COR-L47 (cell line): ENCODE measurements at places on chromosomes 2 and 18.

- DNase-seq, result no peak
Observed at GRCh38 chr2:197259470-197259999, 51.0 kb downstream of the ANKRD44 start.

DNA sequence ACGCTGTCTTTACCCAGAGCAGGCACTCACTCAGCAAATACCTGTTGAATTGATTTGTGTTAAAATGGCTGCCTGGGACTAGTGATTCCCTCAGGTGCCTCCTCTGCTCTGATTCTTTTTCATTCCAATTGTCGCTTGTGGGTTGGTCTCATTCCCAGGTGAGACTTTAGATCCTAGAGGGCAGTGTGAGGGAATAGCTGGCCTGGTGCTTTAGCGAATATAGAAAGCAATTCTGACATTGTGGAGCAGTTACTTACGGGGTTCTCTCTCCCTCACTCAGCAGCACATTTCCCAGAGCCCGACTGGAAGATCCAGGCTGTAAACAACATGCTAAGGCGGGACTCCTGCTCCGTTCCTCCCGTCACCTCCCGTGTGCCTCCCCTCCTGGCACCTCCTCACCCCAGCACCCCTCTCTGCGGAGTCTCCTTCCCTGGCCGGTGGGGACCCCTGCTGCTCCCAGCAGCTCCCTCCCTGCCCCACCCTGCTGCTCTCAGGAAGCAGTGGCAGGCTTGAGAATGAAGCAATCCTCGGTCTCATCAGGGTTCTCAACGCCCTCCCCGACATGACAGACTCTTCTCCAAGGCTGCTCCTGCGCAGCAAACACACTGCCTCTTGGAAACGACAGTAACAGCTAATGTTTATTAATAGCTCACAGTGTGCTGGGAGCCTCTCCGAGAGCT lies 26.9 kb downstream of the CELF4 start:
- no peak for DNase-seq

- DNase-seq, result peak; percentile 35
Observed at GRCh38 chr2:45009928-45010701, 863 bp upstream of the SIX2 start.

GRCh38 chr2:32264422-32265105 lies at the start of gene NLRC4:
Gene NLRC4, minus strand, starts transcription at chr2:32264886. Its CDS starts 8,111 bp downstream, at chr2:32256775.
- no peak for DNase-seq

DNA sequence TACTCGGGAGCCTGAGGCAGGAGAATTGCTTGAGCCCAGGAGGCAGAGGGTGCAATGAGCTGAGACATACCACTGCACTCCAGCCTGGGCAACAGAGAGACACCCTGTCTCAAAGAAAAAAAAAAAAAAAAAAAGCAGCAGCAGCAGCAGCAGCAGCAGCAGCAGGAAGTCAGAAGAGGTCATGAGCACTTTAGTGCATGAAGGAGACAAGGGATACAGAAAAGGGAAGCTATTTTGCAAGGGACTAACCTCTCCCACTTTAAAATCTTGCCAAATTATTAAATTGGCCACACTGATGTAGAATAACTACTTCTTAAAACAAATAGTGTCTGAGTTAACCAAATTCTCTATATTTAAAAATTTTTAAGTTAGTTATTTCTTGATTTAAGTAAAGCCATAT lies 113.4 kb upstream of the PDE1A start:
- no peak for DNase-seq

- DNase-seq, result peak; percentile 9
Observed at GRCh38 chr2:186862869-186863709, 14.1 kb upstream of the ZSWIM2 start.

DNA sequence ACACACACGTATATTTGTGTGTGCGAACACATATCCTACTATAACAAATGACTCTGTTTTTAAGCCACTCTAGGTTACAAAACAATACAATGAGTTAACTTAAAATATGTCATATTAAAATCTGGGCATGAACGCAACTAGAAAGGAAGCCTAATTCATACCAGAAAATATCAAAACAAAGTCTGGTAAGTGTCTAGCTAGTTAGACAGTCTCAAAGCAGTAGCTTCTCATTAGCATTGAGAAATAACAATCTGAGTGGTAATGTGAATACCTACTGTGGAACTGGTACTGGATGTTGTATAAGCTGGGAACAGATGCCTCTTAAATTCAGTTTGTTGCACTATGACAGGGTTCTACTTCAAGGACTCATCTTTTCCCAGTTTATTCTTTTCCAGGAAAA lies 32.5 kb upstream of the WIPF1 start:
- no peak for DNase-seq

GRCh38 chr2:230913406-230914143 lies 11.5 kb downstream of the GPR55 start:
- no peak for DNase-seq

GRCh38 chr2:103003750-103004260 lies 242.0 kb downstream of the TMEM182 start:
- DNase-seq, result no peak

DNA sequence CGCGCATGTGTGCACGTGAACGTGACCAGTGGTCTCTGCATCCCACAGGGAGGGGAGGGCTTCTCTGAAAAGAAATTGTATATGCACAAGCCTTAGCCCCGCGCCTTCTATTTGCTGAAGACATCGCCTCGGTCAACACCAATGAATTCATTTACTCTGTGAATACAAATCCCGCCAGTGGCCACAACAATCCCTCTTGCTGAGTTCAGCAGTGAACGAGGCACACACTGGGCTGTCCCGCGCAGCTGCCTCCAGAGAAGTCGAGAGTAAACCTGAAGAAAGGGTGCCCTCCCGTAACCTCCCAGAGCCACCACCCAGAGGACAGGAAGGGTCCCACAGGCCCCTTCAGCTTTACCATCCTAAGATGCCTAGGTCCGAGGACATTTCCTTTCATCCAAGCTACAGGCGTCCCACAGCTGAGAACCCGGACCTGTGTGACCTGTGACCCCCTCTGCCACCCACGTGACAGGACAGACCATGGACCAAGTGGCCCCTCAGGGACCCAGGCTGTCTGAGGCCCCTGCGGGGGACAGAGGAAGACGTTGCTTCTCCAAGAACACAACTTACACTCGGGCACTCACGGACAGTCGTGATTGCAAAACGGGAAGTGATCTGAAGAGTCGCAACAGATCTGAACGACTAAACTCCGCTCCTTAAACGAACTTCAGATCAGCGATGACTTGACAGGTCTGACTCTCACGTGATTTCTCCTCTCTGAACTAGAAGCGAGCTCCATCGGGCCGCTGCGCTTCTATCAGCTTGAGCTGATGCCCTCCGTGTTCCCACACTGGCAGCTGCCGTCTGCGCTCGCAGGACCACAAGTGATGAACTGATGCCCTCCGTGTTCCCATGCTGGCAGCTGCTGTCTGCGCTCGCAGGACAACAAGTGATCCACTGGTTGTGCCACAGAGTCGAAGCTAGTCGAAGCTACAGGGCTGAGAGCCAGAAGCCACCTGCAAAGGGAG lies 92.7 kb downstream of the ZNF516 start:
- no peak for DNase-seq

DNA sequence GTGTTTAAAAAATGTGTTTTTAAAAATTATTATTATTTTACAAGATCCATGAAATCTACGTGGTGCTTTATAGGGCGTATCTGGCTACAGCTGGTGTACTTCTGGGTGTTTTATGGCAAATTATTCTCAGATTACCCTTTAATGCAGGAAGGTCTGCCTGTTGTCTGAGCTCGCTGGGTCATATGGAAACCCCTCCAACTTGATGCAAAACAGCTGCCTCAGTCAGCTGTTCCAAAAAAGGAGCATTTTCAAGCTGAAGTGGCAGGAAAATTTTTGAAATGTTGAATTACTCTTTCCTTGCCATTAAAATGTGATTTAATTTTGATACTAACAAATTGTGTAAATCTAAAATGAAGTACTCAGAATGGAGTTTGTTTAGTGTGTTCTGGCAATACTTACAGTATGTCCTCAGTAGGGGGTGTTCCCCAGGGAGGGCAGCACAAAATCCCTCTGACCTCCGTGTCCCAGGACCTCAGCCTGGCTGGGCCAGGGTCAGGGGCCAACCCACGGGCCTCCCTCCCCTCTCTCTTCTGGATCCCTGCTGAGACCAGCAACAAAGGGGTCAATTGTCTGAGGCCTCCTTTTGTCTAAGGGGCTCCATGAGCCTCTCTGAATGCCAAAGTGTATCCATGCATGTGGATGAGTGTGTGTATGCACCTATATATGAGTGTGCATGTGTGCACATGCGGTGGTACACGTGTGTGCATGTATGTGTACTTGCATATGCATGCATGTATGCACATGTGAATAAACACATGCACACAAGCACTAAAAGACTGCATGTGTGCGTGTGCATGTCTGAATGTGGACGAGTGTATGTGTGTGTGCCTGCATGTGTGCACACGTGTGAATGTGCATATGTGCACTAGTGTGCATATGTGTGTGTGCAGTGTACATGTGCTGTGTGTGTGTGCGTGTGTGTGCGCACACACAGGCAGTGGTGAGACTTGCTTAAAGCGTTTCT lies 105.4 kb downstream of the ACOXL start:
- no peak for DNase-seq

DNA sequence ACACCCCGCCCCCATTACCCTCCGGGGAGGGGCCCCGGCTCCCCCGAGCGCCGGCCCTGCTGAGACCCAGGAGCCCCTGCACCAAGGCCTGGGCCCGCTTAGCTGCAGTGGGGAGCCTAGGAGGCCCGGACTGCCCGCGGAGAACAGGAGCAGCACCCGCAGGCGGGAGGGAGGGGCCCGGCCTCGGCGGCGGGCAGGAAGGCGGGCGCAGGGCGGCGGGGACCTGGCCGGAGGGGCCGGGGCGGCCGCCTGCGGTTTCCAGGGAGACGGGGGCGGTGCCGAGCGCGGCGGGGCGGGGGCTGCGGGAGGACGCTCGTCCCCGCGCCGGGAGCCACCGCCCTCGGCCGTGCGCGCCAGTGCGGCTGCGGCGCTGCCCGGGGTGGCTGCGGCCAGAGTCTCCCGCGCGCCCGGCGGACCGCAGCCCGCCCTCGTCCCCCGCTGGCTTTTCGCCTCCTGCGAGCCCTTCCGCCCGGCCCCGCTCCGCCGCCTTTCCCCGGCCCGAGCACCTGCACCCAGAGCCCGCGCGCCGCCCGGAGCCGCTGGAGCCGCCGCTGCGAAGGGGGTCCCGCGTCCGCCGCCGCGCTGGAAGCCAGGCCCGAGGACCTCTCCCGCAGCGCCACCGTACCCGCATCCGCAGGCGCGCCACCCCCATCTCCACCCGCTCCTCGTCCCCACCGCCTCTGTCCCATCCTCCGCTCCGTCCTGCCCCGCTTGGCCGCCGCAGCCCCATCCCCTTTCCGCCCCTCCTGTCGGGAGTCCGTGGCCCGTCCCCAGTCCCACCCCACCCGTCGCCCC lies 17.2 kb downstream of the GPC1 start:
- DNase-seq, result peak; percentile 48

- no peak for DNase-seq
Observed at GRCh38 chr2:1802469-1803216, 58.3 kb upstream of the PXDN start.

GRCh38 chr2:143422681-143423080 lies 293.5 kb downstream of the ARHGAP15 start:
- DNase-seq, result no peak

GRCh38 chr18:9366126-9366714 lies 31.6 kb downstream of the TWSG1 start:
- no peak for DNase-seq

DNA sequence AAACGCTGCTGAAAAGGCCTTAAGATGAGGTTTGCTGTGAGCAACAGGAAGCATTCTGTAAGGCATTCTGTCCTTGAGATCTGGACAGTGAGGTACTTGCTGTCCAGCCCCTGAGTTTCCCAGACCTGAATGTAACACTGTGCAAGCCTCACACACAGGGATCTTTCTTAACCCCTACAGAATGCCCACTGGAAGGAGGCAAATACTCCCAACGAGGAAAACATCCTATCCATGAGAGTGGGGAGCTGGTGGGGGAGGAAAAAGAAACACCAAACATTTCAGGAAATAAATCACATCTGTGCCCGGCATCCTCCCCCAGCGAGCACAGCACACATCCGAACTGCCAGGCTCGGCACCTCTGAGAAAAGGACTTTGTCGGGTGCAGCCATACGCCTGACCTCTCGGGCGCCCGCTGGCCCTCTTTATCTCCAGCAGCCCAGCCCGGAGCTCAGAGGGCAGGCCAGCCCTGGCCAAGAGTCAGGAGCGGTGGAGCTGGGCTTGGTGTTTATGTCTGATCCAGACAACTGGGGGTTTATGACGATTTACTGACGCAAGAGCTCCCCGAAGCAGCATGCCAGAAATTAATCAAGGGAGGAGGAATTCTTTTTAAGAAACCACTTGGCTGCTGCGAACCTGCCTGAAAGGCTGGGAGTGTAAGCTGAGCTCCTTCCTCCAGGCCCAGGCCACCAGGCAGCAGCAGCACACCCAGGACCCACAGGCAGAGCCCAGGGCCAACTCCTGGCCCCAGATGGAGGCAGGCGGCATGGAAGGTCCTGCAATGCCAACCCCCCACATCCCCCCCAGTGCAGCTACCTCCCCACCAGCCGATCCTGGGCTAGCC lies 72.2 kb downstream of the HDAC4 start:
- DNase-seq, result no peak

GRCh38 chr2:137948894-137949293 lies 15.4 kb upstream of the HNMT start:
- no peak for DNase-seq

DNA sequence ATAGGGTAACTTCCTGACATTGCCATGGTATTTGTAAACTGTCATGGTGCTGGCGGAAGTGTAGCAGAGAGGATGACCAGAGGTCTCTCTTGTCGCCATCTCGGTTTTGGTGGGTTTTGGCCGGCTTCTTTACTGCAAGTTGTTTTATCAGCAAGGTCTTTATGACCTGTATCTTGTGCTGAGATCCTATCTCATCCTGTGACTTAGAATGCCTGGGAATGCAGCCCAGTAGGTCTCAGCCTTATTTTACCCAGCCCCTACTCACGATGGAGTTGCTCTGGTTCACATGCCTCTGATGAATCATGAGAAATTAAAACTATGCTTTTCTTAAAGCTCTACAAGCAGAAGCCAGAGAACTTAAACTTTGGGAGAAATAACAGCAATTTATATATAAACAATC lies 12.7 kb upstream of the NFU1 start:
- DNase-seq, result no peak

- DNase-seq, result no peak
Observed at GRCh38 chr2:174385201-174385600, 10.3 kb upstream of the SCRN3 start.

GRCh38 chr18:8735274-8735673 lies 29.9 kb downstream of the MTCL1 start:
- DNase-seq, result no peak

GRCh38 chr2:13745330-13745729 lies 887.2 kb upstream of the LRATD1 start:
- no peak for DNase-seq

- DNase-seq, result no peak
Observed at GRCh38 chr2:3604207-3604877, 9.4 kb downstream of the COLEC11 start.

GRCh38 chr2:124804014-124804940 lies 779.2 kb downstream of the CNTNAP5 start:
- DNase-seq, result peak; percentile 31

DNA sequence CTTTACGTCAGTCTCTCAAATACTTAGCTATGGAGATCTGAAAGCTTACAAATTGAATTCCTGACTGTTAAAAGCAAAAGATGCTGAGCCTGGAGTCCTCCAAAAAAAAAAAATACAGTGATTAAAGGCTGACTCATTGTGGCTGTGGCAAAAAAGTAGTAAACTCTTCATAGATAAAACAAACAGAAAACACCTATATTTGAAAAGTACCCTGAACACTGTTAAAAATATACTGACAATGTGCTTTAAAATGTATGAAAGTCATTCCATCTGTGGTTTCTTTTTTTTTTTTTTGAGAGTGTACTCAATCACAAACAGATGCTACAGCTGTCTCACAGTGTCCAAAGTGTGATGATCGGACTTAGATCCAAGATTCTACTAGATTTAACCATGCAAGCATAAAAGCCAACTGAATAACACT lies 267.6 kb upstream of the CYP26B1 start:
- no peak for DNase-seq
